ENCODE measurements at places on chromosomes 6 and 20. TPM values are rescaled to one million over a fixed set of nuclear protein-coding genes. Genes with fewer than 3 reads are reported as not detected.
A peak's percentile ranks its signal among the peaks of the same experiment; 100 is the strongest.

MLN gene
- total RNA-seq = not detected

RNF39 gene
- total RNA-seq = not detected

TINAG gene
- total RNA-seq = not detected

MCCD1 gene
- not detected for total RNA-seq

LZTS3 gene
- total RNA-seq = 3.1 TPM

GRCh38 chr6:138593124-138593877 lies 94.0 kb upstream of the NHSL1 start:
- peaks cover 6% of the 10 kb centered on the region for H3K4me1 ChIP-seq
- no peak overlapping the region for H3K27ac ChIP-seq
- DNase-seq = no peak
- H3K4me3 ChIP-seq = peak overlapping the region; percentile 46
- H3K36me3 ChIP-seq = no peaks in the 10 kb centered on the region
- H3K27me3 ChIP-seq = no peaks in the 10 kb centered on the region

- H3K36me3 ChIP-seq = no peaks in the 10 kb centered on the region
- no peak overlapping the region for H3K4me3 ChIP-seq
- no peak overlapping the region for H3K27ac ChIP-seq
- DNase-seq = no peak
- H3K4me1 ChIP-seq = no peaks in the 10 kb centered on the region
- H3K27me3 ChIP-seq = no peaks in the 10 kb centered on the region
Observed at GRCh38 chr6:163248051-163248450, 166.5 kb upstream of the QKI start.

- DNase-seq = no peak
- H3K4me3 ChIP-seq = no peak overlapping the region
- no peak overlapping the region for H3K27ac ChIP-seq
- H3K4me1 ChIP-seq = no peaks in the 10 kb centered on the region
- no peaks in the 10 kb centered on the region for H3K36me3 ChIP-seq
Observed at GRCh38 chr6:7324520-7324919, 11.5 kb upstream of the SSR1 start.

- no peak overlapping the region for H3K27ac ChIP-seq
- no peaks in the 10 kb centered on the region for H3K36me3 ChIP-seq
- H3K4me1 ChIP-seq = peaks cover 22% of the 10 kb centered on the region
- peak overlapping the region; percentile 71 for H3K4me3 ChIP-seq
Observed at GRCh38 chr6:53795340-53795701, 516 bp downstream of the LRRC1 start.

GRCh38 chr6:166168616-166169548 lies 1.2 kb upstream of the TBXT start:
- H3K4me3 ChIP-seq = peak overlapping the region; percentile 78
- H3K27ac ChIP-seq = peak overlapping the region; percentile 84
- H3K36me3 ChIP-seq = no peaks in the 10 kb centered on the region
- no peaks in the 10 kb centered on the region for H3K27me3 ChIP-seq
- peaks cover 66% of the 10 kb centered on the region for H3K4me1 ChIP-seq
- no peak for DNase-seq

GRCh38 chr6:108556866-108557493 lies 3.7 kb upstream of the FOXO3 start:
- no peaks in the 10 kb centered on the region for H3K27me3 ChIP-seq
- no peak for DNase-seq
- H3K4me3 ChIP-seq = peak overlapping the region; percentile 94
- no peaks in the 10 kb centered on the region for H3K36me3 ChIP-seq
- H3K27ac ChIP-seq = no peak overlapping the region
- H3K4me1 ChIP-seq = peaks cover 40% of the 10 kb centered on the region

- DNase-seq = peak; percentile 49
- no peak overlapping the region for H3K27ac ChIP-seq
- no peaks in the 10 kb centered on the region for H3K36me3 ChIP-seq
Observed at GRCh38 chr20:31494131-31494530, 19.0 kb downstream of the REM1 start.

GRCh38 chr20:42567409-42567808 lies 622.3 kb downstream of the PTPRT start:
- no peak overlapping the region for H3K27ac ChIP-seq
- H3K36me3 ChIP-seq = no peaks in the 10 kb centered on the region
- H3K4me1 ChIP-seq = peaks cover 9% of the 10 kb centered on the region

DNA sequence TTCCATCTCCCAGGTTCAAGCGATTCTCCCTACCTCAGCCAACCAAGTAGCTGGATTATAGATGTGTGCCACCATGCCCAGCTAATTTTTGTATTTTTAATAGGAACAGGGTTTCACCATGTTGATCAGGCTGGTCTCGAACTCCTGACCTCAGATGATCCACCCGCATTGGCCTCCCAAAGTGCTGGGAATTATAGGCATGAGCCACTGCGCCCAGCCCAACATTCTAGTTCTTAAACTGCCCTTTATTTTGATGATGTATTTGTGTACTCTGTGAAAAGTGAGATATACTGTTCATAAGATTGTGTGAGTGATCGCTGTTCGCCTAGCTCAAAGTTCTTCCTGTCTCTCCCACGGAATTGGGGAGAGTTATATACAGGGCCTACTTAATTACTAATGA lies 93.1 kb downstream of the HFE start:
- no peaks in the 10 kb centered on the region for H3K27me3 ChIP-seq
- H3K4me1 ChIP-seq = peaks cover 3% of the 10 kb centered on the region
- no peak overlapping the region for H3K4me3 ChIP-seq
- no peaks in the 10 kb centered on the region for H3K36me3 ChIP-seq
- no peak for DNase-seq

GRCh38 chr6:169669147-169669546 lies 32.7 kb downstream of the WDR27 start:
- H3K36me3 ChIP-seq = peaks cover 22% of the 10 kb centered on the region
- no peaks in the 10 kb centered on the region for H3K27me3 ChIP-seq
- no peak for DNase-seq
- H3K4me3 ChIP-seq = no peak overlapping the region
- no peaks in the 10 kb centered on the region for H3K4me1 ChIP-seq

DNA sequence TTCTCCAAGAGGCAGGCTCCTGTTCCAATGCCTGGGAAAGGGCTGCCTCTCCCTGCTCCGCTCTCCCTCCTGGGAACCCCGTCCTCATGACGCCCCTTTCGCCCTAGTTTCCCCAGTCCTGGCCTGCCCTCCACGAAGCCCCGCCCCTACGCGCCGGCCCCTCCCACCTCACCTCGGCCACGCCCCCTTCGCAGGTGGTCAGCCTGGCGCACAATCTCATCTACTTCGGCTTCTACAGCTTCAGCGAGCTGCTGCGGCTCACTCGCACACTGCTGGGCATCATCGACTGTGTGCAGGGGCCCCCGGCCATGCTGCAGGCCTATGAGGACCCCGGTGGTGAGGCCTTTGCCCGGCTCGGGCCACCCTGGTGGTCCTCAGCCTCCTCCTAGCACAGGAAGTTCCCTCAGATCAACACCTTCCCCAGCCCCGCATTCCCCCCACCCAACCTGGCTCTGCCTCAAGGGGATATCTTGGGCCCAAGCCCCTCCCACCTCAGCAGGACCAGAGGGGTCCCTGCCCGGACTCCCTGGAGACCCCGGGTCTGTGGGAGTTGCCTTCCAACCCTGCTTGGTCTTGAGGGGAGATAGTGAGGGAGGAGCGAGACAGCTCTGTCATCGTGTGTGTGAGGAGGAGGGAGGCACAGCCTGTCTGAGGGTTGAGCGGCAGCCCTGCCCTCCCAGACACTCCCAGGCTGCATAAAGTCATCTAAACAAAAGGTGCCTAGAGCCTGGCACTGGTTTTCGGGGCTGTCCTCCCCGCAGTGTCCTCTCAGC lies 40.3 kb downstream of the UQCC2 start:
- DNase-seq = no peak
- no peak overlapping the region for H3K4me3 ChIP-seq
- no peaks in the 10 kb centered on the region for H3K4me1 ChIP-seq
- H3K27ac ChIP-seq = no peak overlapping the region

DNA sequence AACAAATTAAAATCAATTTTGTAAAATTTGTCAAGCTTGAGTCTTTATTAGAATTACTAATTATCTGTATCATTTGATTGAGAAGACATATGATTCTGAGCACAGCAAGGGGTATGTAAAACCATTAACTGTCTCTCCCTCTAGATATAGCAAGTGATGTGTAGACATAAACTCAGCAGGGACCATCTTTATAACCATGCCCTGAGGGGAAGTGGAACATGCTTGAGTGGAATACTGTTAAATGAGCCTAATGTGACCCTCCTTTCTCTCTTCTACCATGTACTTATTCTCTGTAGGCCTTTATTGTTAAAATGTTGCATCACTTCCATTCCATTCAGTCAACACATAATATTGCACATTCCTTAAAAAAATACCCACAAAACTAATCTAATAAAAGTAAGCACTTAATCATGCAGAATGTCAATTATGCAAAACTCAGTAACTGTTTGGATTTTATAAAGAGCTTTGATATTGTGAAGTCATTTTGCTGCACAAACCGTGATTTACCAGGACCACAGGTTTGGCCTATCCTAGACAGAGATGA lies 896.6 kb upstream of the MANEA start:
- no peak for DNase-seq
- no peak overlapping the region for H3K27ac ChIP-seq
- no peak overlapping the region for H3K4me3 ChIP-seq
- H3K36me3 ChIP-seq = no peaks in the 10 kb centered on the region
- H3K27me3 ChIP-seq = no peaks in the 10 kb centered on the region

DNA sequence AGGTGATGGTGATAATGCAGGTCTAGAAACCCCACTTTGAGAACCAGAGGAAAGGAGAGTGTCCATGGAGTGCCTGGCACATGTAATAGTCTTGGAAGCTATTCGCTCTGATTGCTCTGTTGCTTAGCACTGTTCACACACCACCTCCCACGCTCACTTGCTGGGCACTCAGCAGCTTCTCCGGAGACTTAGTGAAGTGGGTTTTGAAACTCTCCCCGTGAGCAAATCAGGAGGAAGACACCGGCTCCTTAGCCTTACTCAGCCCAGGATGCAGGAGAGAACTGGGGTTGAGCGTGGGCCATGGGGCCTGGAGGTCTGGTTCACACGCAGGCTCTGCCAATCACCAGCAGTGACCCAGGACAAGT lies 22.2 kb downstream of the BMP7 start:
- H3K36me3 ChIP-seq = no peaks in the 10 kb centered on the region
- no peak overlapping the region for H3K4me3 ChIP-seq
- peaks cover 43% of the 10 kb centered on the region for H3K4me1 ChIP-seq
- peak overlapping the region; percentile 78 for H3K27ac ChIP-seq

GRCh38 chr20:18907353-18907752 lies 93.8 kb downstream of the SCP2D1 start:
- H3K4me1 ChIP-seq = peaks cover 56% of the 10 kb centered on the region
- H3K4me3 ChIP-seq = no peak overlapping the region
- H3K36me3 ChIP-seq = no peaks in the 10 kb centered on the region
- DNase-seq = no peak
- no peak overlapping the region for H3K27ac ChIP-seq

GRCh38 chr6:125821825-125822281 lies 31.1 kb downstream of the NCOA7 start:
- no peak for DNase-seq
- H3K4me3 ChIP-seq = no peak overlapping the region
- no peaks in the 10 kb centered on the region for H3K27me3 ChIP-seq
- no peak overlapping the region for H3K27ac ChIP-seq
- peaks cover 14% of the 10 kb centered on the region for H3K36me3 ChIP-seq

DNA sequence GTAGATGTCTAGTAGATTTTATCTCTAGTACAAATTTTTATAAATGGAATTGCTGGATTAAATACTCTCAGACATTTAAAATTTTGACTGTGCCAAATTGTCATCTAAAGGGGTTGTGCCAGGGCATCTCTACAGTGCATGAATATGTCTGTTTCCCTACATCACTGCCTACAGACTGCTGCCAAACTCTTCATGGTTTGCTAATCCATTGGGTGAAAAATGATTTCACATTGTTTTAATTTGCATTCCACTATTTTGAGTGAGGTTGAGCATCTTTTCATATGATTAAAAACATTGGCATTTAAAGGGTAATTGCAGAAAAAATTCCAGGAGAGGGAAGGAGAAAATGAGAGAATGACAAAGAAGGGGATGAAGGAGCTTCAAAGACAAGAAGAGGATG lies 267.7 kb upstream of the RNF24 start:
- H3K36me3 ChIP-seq = no peaks in the 10 kb centered on the region
- no peaks in the 10 kb centered on the region for H3K27me3 ChIP-seq
- DNase-seq = no peak
- H3K4me1 ChIP-seq = no peaks in the 10 kb centered on the region
- H3K27ac ChIP-seq = no peak overlapping the region

DNA sequence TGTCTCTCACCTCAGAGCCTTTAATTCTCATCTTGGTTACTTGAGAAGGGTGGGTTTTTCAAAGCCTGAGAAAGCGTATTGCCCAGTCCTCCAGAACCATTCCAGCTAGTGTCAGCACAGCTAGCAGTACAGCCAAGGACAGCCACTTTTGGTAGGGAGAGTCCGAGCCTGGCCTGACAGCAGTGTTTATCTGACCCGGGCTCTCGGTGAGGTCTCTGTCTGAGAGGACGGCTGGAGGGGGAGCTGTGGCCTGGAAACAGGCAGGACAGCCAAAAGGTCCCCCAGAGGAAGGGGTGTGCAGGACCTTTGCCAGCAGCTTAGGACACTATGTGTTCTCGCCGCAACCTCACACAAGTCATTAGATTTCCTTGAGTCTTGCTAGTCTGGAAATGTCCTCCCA lies 38.8 kb downstream of the LYRM2 start:
- H3K27me3 ChIP-seq = no peaks in the 10 kb centered on the region
- H3K36me3 ChIP-seq = no peaks in the 10 kb centered on the region
- H3K4me1 ChIP-seq = no peaks in the 10 kb centered on the region
- DNase-seq = no peak
- no peak overlapping the region for H3K4me3 ChIP-seq
- H3K27ac ChIP-seq = no peak overlapping the region

- H3K4me1 ChIP-seq = no peaks in the 10 kb centered on the region
- no peak overlapping the region for H3K27ac ChIP-seq
- DNase-seq = no peak
Observed at GRCh38 chr20:51085769-51086168, 62.9 kb upstream of the KCNG1 start.

DNA sequence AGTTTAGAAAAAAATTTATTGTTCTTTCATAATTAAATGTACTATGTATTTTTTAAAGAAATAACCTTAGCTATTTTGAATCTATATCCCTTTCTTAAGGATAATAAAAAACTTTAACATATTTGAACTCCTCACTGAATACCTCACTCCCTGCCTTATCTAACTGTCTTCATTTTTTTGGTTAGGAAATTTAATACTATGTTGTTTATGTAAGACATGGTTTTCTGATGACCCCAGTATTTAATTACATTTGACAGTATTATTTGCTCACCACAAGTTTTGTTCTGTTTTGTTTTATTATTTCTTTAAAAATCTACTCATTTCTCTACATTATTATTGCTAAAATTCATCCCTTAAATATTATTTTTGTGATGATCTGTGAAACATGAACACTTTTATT lies 394.4 kb upstream of the ADGRB3 start:
- peaks cover 29% of the 10 kb centered on the region for H3K4me1 ChIP-seq
- no peak overlapping the region for H3K4me3 ChIP-seq
- no peaks in the 10 kb centered on the region for H3K36me3 ChIP-seq
- no peak for DNase-seq
- no peaks in the 10 kb centered on the region for H3K27me3 ChIP-seq
- no peak overlapping the region for H3K27ac ChIP-seq
